ENCODE measurements at places on chromosomes 6 and 20.

GRCh38 chr6:33164665-33165373 is 27.4 kb downstream of the COL11A2 start:
- no peak for DNase-seq

GRCh38 chr6:28711788-28712341 is 186.2 kb downstream of the GPX5 start:
- DNase-seq: no peak

DNA sequence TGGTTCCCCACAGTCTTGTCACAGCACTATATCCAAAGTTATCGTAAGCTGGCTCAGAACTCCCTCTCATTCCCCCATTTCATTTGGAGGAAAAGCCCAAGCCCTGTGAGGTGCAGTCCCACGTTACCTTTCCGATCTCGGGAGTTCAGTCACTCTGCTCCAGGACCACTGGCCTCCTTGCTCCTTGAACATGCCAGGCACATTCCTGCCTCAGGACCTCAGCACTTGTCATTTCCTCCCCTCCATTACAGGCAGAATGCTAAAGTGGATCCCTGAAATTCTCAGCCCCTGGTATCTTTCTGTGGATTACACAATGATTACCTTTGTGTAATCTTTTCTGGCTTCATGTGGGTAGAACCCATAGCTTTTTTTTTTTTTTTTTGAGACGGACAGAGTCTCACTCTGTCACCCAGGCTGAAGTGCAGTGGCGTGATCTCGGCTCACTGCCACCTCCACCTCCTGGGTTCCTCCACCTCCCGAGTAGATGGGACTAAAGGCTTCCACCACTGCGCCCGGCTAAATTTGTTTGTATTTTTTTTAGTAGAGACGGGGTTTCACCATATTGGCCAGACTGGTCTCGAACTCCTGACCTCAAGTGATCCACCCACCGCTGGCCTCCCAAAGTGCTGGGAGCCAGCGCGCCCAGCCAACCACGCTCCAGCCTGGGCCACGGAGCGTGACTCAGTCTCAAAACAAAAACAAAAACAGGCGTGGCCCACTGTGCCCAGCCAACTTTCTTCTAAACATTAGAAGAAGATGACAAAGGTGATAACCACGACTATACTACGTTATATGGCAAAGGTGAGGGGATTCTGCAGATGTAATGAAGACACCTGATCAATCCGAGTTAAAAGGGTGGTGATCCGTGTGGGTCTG is 4.0 kb upstream of the OXT start:
- DNase-seq: no peak

DNA sequence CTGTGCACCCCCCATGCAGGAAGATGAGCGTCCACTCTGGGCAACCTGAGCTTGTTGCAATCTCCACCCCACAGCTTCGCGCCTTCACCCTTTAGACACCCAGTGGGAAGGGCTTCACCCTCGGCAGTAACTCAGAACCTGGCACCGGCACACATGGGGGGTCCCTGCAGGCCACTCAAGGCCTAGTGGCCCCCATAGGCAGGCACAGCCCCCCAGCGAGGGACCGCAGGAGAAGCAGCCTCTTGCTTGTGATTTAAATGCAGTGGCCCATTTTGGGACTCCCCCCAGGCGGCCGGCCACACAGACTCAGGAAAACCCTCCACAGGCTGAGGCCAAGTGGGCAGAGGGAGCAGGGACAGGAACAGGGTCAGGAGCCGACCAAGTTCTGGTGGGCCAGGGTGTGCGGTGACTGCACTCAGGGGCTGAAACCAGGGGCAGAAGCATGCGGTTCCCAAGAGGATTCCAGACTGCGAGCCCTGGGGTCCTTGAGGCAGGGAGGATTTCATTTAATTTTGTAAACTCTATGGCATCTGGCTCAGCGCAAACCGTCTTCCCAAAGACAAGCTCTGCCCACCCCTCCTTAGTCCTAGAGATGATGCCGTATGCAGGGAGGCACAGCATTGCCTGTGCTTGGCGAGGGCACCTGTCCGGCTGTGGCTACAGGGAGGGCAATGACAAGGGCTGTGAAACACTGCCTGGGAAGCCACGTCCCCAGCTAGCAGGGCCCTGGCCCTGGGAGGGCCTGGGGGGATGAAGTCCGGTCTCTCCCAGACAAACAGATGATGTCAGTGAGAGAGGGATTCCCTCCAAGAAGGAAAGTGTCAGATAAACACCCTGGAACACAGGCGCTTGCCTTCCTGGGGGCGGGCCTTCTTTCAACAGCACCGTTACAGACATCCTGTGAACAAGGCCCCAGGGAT is 52.9 kb upstream of the GPR31 start:
- DNase-seq: no peak

DNA sequence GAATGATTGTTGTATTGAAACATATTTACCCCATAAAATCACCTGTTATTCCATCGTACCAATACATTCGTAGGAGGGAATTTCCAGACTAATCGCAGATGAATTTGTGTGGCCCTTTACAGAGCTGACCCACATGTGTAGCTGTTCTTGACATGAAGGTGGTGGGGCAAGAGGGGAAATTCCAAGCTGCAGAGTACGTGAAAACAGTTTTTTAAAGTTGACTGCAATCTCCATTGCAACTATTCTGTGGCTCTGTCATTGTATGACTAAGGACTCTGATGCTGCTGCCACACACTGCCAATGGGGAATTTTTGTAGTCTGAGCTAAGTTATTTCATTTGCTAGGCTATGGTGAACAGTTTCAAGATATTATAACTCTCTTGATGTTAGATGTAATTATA is 46.4 kb upstream of the ADTRP start:
- no peak for DNase-seq

DNA sequence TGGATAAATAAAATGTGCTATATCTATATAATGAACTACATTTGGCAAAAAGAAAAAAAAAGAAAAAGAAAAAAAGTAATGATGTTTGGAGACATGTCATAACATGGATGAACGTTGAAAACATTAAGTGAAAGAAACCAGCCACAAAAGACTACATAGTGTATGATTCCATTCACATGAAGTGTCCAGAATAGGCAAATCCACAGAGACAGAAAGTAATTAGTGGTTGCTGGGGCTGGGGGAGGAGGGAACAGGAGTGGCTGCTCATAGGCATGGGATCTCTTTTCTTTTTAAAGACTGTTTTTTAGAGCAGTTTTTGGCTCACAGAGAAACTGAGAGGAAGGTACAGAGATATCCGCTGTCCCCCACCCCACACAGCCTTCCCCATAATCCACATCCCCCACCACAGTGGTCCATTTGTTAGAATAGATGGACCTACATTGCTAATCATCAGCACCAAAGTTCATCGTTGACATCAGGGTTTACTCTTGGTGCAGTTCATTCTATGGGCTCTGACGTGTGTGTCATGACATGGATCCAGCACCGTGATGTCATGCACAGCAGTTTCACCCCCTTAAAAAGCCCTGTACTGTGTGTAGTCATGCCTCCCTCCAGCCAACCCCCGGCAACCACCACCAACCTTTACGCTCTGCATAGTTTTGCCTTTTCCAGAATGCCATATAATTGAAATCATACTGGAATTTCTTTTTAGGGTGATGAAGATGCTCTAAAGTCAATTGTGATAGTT is 240.9 kb upstream of the RREB1 start:
- DNase-seq: no peak

DNA sequence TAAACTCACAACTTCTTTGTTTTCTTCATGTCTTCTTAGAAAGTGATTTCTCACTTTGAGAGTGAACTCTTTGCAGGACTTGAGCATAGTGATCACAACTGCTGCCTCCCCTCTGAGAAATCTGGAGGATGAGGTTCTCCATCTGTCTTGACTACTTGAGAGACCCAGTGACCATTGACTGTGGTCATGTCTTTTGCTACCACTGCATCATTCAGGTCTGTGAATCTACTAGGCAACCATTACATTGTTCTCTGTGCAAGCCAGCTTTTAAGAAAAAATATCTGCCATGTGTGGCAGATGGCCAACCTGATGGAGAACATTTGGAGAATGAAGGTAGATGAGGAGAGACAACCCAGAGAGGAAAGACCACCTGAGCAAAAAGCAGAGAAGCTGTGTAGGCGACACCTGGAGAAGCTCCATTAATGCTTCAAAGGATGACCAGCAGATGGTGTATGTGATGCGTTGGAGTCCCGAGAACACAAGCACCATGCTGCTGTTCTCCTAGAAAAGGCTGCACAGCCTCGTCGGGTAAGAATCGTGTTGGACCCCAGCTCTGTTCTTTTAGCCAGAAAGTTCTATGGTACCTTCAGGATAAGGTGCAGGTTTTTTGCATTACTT is 25.1 kb upstream of the TRIM26 start:
- no peak for DNase-seq

DNA sequence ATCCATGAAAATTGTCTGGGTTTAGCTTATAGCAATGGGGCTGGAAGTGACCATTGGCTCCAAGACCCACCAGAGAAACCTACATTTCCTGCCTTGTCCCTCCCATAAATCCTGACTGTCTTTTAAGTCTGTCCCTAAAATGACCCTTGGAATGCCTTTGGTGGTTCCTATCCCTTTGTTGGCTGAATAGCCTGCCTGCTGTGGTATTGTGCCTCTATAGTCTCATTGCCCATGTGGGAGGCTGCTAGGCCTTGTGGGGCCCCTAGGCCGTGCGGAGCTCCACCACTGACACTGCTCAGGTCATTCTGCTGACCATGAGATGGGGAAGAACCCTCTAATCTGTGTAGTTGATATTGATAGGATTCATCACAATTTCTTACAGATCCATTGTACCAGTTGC is 43.3 kb downstream of the SCP2D1 start:
- DNase-seq: no peak

- no peak for DNase-seq
Observed at GRCh38 chr20:59721386-59721785, 117.0 kb downstream of the PHACTR3 start.

GRCh38 chr6:112360498-112360897 is 13.4 kb downstream of the RFPL4B start:
- DNase-seq: no peak

GRCh38 chr6:134359302-134359701 is 41.4 kb upstream of the SGK1 start:
- DNase-seq: no peak

DNA sequence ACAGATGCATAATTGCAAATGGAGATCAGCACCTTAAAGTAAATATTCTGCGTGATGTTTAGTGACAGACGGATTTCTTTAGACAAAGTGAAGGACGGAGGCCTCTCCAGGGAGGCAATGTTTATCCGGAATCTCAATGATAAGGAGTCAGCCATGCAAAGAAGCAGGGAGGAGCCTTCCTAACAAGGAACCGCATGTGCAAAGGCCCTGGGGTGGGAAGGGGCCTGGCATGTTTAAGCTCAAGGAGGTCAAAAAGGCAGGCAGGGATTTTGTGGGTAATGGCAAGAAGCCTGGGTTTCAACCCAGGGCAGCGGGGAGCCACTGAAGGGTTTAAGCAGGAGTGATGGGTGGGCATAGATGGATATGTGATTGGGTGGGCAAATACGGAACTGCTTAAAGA is 678 bp downstream of the BPIFB3 start:
- DNase-seq: no peak

DNA sequence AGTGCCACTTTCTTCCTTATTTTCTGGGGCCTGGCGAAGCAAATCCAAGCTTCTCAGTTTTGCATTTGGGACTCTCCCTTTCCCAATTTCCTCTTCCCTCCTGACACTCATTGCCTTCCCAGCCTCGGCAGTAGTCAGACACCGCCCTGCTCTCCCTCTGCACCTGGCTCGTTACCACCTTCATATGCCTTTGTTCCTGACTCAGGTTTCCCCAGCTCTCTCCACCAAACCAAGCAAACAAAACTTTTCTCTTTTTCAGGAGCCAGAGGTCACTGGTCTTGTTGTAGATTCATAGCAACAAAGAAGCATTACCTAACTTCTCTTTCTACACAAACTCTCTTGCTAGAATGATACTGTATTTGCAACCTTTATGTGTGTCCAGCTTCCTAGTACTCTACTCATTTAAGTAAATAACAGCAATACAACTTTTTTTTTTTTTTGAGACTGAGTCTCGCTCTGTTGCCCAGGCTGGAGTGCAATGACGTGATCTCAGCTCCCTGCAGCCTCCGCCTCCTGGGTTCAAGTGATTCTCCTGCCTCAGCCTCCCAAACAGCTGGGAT is 9.0 kb upstream of the ZC3H12D start:
- DNase-seq: no peak

DNA sequence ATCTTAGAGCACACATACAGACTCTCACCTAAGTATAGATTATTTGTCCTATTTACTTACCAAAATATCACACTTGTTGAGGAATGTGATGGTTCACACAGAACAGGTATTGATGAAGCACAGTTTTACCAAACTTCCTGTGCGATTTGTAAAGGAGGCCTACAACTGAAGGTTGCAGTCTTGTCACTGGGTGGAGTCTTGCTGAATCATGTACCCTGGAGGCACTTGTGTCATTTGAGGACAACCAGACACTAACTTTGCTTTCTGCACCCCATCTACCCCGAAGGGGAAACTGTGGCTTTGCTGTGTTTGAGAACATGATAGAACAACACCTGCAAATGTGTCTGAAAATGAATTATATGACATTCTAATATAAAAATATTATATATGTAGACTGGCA is 32.4 kb upstream of the HINT3 start:
- DNase-seq: no peak

DNA sequence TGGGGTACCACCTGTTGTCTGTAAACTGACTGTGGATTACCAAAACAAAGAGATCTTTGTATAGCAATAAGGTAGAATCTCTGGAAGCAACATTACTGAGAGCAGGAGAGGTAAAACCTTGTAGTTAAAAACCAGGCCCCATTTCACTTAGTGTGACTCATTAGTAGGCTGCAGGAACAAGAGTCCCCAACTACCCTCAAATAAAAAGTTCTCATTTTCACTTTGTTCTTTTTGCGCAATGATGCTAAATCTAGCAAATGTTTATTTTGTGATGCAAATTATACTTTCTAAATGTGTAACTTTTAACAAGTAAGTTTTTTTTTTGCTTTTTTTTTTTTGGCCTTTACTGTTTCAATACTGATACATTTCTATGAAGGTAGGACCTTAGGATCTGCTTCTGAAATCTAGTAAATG is 67.1 kb downstream of the ESF1 start:
- no peak for DNase-seq

DNA sequence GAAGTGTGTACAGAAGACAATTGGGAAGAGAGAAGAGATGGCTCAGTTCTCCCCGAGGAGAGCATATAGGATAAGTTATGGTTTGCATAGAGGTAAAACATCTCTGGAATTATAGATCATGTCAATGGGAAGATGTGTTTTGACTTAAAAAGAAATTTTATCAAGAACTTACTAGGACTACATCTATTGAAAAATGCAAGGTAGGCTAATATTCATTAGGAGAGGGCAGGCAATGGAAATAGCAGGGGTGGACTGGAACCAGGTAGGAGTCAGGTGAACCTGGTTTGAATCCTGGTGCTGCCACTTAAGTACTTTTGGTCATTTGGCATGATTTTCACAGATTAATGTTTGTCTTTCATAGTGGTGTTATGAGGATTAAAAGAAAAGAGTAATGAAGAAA is 96.2 kb downstream of the FARS2 start:
- no peak for DNase-seq

DNA sequence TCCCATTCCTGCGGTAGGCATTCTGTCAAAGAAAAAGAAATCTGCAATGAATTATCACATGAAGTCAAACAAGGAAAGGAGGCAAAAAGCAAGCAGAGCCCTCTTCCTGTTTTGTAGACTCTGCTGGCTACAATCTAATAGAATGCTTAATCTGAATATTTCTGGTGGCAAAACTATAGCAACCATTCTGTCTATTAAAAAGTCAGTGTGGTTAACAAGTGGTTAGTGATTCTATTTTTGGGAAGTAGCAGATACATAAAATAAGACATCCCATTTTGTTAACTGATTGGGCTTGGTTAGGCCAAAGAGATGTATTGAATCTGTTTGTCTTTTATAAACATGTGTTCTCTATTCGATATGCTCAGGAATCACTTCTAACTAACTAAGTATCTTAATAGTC is 442.3 kb downstream of the CDC5L start:
- DNase-seq: no peak

- no peak for DNase-seq
Observed at GRCh38 chr6:67544851-67545452, 1090.1 kb upstream of the ADGRB3 start.
